Skin of body (tissue), 3 donors: ENCODE measurements at places on chromosomes 7 and 10.

DNA sequence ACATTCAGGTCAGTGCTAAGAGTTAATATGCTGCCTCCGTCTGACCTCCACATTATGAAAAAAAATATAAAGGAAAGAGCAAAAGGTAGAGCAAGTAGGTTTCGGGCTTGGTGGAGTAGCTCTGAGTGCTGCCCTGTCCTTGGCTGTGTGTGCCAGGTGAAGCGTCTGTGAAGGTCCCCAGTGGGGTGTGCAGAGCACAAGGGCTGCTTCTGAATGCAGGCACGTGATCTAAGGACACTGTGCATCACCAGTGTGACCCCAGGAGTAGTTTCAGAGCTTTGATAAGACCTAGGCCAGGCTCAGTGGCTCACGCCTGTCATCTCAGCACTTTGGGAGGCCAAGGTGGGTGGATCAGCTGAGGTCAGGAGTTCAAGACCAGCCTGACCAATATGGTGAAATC lies 36.0 kb downstream of the KLF6 start:
- DNase-seq: no peak

GRCh38 chr7:20745702-20746101 lies 41.0 kb downstream of the SP8 start:
- no peak for DNase-seq

GRCh38 chr10:79303631-79304478 lies 43.4 kb upstream of the PPIF start:
- no peak for DNase-seq

DNA sequence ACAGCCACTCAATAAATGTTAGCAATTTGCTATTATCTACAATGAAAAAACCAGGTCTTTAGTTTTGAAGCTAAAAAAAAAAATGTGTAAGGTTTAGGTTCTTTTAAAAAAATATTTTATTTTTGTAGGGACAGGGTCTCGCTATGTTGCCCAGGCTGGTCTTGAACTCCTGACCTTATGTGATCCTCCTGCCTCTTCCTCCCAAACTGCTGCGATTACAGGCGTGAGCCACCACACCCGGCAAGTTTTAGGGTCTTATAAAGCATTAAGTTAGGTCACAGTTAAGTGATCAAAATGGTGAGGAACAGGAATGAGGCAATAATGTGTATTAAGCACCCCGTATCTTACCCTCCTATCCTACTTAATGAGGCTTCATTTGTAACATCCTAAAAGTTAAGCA lies 774 bp downstream of the SEM1 start:
- DNase-seq: no peak

DNA sequence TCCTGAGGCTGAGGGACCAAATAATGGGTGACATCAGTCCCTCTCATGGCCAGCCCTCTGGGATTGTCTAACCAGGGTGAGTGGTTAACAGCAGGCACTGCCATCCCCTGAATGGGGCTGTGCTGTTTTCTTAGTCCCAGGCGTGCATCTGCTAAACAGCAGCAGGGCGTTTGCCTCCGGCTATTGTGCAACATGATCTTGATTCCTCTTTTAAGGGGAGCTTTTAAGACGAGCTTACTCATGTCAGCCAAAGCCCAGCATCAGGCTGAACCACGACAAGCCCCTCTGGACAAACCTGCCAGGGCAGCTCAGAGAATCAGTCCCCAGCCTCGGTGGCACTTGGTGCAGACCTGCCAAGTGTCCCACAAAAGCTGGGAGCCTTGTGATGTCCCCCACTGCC lies 16.2 kb upstream of the IGFBP3 start:
- no peak for DNase-seq
